Activated naive CD8-positive, alpha-beta T cell treated with anti-CD3 and anti-CD28 coated beads for 36 hours (primary cell): ENCODE measurements at places on chromosomes 6 and 20.
A peak's percentile ranks its signal among the peaks of the same experiment; 100 is the strongest.

GRCh38 chr20:50249447-50250388, 59.1 kb downstream of the CEBPB start:
- H3K27ac ChIP-seq, result no peak overlapping the region
- peaks cover 2% of the 10 kb centered on the region for H3K27me3 ChIP-seq
- no peaks in the 10 kb centered on the region for H3K36me3 ChIP-seq
- H3K4me1 ChIP-seq, result no peaks in the 10 kb centered on the region

- H3K36me3 ChIP-seq, result no peaks in the 10 kb centered on the region
- no peak for DNase-seq
- no peaks in the 10 kb centered on the region for H3K4me1 ChIP-seq
- peaks cover 8% of the 10 kb centered on the region for H3K27me3 ChIP-seq
- no peak overlapping the region for H3K4me3 ChIP-seq
Measured at GRCh38 chr6:81865712-81866111, 113.2 kb upstream of the TENT5A start.

DNA sequence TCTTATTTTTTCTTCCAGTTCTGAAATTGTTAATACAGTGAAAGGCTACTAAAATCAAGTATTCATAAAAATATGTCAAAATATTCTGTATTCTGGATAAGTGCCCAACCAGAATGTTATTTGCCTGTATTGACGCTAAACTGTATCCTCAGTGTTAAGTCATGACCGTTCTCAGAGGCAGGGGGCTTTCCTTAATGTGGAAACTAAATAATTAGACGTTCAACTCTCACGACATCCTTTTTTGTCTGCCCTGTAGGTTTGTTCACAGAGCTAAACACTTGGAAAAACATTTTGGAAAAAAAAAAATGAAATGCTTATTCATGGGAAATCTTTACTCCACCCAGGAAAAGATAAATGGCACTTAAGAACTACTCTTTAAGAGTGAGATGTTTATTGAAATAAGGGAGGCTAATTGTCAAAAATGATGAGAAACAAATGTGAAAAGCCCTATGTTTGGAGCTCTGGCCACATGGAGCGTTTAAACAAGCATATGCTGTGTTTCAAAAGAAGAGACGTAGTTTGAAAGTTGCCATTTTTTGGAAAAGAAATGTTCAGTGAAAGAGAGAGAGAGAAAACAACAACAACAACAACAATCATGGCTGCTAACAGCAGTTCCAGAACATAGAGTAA, 453.1 kb upstream of the MARCKS start:
- H3K36me3 ChIP-seq, result no peaks in the 10 kb centered on the region
- H3K4me1 ChIP-seq, result no peaks in the 10 kb centered on the region
- DNase-seq, result no peak
- H3K27ac ChIP-seq, result no peak overlapping the region

- no peak for DNase-seq
- peaks cover 90% of the 10 kb centered on the region for H3K27me3 ChIP-seq
- peak overlapping the region; percentile 76 for H3K4me3 ChIP-seq
- H3K27ac ChIP-seq, result peak overlapping the region; percentile 71
Measured at GRCh38 chr6:27667657-27668441, 194.9 kb upstream of the ZNF184 start.

DNA sequence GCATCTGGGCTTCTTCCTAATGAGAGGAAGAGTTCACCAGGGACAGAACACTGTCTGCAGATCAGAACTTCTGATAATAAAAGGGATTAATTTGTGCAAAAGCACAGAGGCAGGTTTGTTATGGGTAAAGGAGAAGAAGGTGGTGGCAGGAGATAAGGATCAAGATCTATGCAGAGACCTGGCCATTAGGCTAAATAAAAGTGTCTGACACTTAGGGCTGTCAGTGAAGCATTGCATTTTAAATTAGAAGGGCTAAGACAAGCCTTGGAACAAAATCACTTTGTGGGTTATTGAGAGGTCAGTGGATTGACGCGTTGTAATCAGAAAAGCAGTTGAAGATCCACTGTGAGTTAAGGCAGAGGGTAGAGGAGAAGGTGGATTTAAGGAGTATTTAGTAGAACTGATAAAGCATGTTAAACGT, 76.8 kb downstream of the MAP3K4 start:
- H3K4me1 ChIP-seq, result no peaks in the 10 kb centered on the region
- no peak overlapping the region for H3K27ac ChIP-seq
- no peak overlapping the region for H3K4me3 ChIP-seq
- no peak for DNase-seq
- H3K27me3 ChIP-seq, result no peaks in the 10 kb centered on the region

DNA sequence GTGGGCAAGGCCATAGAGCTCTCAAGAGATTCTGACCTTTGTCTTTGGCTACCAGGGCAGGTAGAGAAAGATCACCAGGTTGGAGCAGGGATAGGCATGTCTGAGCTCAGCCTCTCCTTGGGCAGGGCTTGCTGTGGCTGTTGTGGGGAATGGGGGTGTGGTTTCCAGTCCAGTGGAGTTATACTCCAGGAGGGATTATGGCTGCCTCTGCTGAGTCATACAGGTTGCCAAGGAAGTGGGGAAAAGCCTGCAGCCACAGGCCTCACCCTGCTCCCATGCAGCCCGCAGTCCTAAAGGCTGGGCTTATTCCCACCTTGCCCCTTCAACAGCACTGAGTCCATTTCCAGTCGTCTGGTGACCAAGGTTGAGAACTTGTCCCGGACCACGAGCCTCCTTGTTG, 21.9 kb downstream of the MEP1A start:
- DNase-seq, result no peak
- H3K4me3 ChIP-seq, result no peak overlapping the region
- H3K36me3 ChIP-seq, result no peaks in the 10 kb centered on the region
- no peak overlapping the region for H3K27ac ChIP-seq

- no peaks in the 10 kb centered on the region for H3K27me3 ChIP-seq
- H3K4me3 ChIP-seq, result no peak overlapping the region
- no peaks in the 10 kb centered on the region for H3K36me3 ChIP-seq
Measured at GRCh38 chr20:1310506-1311190, 18.3 kb downstream of the SDCBP2 start.

DNA sequence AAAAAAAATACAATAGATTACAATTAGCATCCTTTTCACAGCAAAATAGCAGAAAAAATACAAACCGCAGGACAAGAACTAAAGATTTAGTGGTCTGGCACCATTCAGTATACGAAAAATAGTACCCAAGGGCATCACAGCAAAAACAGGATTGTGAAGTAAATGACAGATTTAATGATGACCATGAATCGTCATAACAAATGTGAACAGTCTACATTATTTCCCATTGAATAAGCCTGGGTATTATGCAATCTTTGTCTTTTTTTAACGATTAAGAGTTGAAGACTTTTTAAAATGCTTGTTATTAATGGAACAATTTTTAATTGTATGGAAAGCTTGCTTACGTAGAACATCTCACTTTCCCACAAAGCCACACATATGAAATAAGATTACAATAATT, 432.8 kb downstream of the PKHD1 start:
- no peaks in the 10 kb centered on the region for H3K36me3 ChIP-seq
- no peak for DNase-seq
- no peak overlapping the region for H3K27ac ChIP-seq
- no peaks in the 10 kb centered on the region for H3K27me3 ChIP-seq
- no peak overlapping the region for H3K4me3 ChIP-seq

DNA sequence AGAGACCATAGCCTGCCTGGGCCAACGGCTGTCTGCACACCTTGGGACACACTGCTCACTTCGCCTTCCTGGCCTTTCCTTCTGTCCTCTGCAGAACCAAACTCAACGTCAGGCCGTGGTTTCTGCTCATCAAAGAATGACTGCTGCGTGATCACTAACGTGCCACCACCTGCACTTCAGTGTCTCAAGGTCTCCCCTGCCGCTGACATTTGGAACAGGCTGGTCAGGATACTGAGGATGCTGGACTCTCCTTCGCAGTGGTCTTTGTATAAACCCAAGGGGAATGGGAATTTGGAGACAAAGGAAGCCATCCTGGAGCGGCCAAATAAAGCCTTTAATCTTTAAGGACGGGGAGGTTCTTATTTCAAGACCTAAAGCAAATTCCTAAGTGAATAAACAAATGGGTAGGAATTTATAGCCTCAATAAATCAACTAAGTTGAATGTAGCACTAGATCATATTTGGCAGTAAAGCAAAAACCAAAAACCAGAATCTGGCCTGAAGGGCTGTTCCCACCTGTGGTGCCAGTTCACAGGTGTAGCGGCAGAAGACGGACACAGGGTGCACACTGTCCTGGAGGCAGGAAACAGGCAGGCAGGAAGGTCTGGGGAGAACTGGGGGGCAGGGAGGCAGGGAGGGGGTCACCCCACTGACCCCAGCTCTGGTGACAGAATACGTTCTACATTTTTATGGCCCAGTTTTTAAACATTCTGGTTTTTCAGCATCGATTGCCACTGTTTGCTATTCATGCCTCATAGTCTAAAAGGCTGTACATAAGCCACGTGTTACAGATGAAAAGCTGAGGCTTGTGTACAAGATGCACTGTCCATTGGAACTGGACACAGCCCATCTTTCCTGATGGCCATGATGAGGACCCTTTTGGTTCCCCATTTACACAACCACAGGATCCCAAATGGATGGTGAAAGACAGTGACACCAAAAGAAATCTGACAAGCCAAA, 36.6 kb downstream of the ABHD12 start:
- DNase-seq, result no peak
- no peak overlapping the region for H3K27ac ChIP-seq
- peaks cover 6% of the 10 kb centered on the region for H3K36me3 ChIP-seq
- no peaks in the 10 kb centered on the region for H3K27me3 ChIP-seq
- no peak overlapping the region for H3K4me3 ChIP-seq

DNA sequence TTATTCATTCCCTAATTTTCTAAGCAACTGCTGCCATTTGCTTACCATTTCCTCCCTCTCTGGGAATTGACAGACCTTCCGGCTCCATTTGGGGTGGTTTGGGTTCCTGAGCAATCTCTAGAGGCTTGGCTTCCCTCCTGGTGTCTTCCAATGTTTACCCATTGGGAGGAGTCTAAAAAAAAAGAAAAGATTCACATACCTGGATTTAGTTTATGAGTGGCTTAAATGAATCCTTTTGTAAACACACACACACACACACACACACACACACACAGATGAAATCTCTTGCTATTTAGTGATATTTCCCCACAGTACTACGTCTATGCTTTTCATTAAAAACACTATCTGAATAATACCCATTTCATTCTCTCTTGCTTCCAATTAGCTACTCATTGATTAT, 48.3 kb upstream of the TRAF3IP2 start:
- no peak overlapping the region for H3K4me3 ChIP-seq
- no peaks in the 10 kb centered on the region for H3K27me3 ChIP-seq
- H3K27ac ChIP-seq, result no peak overlapping the region
- H3K36me3 ChIP-seq, result peaks cover 15% of the 10 kb centered on the region
- H3K4me1 ChIP-seq, result no peaks in the 10 kb centered on the region

DNA sequence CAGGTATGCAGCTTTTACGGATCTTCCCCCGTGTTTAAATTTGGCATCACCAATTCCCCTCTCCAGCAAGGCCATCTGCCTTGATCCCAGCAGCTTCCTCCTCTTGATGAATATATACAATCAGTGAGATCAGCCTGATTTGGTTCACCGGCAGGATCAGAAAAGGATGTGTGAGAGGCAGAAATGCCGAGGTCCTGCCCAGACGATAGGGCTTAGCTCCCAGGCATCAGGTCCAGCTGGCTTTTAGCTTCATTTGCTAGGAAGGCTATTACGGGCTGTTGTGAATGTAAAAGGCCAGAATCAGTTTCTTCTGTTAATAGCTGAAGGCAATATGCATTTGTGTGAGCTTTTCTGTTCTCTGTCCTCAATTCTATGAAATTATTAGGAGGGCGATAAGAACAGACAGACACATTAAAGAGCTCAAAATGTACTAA, 372.8 kb downstream of the BTBD9 start:
- H3K36me3 ChIP-seq, result peaks cover 3% of the 10 kb centered on the region
- H3K27ac ChIP-seq, result no peak overlapping the region
- no peak for DNase-seq
- H3K4me3 ChIP-seq, result no peak overlapping the region
- H3K27me3 ChIP-seq, result no peaks in the 10 kb centered on the region

DNA sequence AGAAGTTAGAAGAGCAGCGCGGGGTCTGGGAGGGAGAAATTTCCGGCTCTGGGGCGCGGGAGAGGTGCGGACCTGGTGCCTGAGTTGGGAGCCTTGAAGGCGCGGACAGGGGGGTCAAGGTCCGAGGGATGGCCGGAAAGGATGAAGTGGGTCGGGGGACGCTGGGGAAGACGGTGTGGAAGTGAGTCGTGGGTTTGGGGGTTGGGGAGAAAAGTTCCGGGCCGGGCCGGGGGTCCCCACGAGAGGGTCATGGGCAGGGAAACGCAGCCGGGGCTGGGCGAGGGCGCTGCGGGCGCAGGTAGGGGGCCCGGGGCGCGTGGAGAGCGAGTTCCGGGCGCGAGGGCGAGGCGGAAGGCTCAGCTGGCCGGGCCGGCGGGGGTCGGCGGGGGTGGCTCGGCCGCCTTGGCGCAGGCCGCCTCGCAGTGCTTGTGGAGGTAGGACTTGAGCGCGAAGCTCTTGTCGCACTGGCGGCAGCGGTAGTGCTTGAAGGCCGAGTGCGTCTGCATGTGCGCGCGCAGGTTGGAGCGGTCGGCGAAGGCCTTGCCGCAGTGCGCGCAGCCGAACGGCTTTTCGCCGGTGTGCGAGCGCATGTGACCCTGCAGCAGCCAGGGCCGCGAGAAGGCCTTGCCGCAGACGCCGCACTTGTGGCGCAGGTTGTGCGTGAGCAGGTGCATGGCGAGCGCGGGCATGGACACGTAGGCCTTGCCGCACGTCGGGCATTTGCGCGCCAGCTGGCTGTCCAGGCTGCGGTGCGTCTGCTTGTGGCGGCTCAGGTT, 10.5 kb upstream of the SRXN1 start:
- H3K36me3 ChIP-seq, result no peaks in the 10 kb centered on the region
- H3K27ac ChIP-seq, result no peak overlapping the region
- H3K4me1 ChIP-seq, result peaks cover 11% of the 10 kb centered on the region

DNA sequence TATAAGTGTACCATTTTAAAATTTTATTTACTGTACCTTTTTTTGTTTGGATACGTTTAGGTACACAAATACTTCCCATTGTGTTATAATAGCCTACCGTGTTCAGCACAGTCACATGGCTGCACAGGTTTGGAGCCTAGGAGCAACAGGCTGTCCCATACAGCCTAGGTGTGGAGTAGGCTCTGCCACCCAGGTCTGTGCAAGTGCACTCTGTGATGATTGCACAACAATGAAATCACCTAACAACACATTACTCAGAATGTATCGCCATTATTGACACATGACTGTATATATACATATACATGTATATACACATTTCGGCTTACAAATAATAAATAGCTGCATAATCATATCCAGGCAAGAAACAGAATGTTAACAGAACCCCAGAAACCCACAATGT, 15.4 kb downstream of the SERAC1 start:
- peaks cover 3% of the 10 kb centered on the region for H3K36me3 ChIP-seq
- no peaks in the 10 kb centered on the region for H3K27me3 ChIP-seq
- H3K27ac ChIP-seq, result no peak overlapping the region
- no peak for DNase-seq

DNA sequence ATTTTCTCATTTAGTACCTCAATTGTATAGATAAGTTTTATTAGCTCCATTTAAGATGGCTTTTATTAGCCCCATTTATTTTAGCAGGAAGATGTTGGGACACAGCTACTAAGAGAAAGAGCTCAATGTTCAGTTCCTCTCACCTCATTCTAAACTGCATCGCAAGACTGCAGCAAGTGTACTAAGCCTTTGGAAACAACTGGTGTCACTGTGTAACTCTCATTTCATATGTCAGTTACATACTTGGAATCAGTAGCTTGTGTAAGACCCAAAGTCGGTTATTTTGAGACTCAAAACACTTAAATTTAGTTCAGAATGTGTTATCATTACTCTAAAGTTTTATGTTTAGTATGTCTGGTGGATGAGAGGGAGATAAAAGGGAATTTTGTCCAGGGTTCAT, 482.9 kb downstream of the BMP2 start:
- no peaks in the 10 kb centered on the region for H3K36me3 ChIP-seq
- no peaks in the 10 kb centered on the region for H3K4me1 ChIP-seq
- H3K4me3 ChIP-seq, result no peak overlapping the region
- no peak for DNase-seq
- H3K27ac ChIP-seq, result no peak overlapping the region
- H3K27me3 ChIP-seq, result peaks cover 4% of the 10 kb centered on the region
